ENCODE measurements at places on chromosomes 2 and 18.

DNA sequence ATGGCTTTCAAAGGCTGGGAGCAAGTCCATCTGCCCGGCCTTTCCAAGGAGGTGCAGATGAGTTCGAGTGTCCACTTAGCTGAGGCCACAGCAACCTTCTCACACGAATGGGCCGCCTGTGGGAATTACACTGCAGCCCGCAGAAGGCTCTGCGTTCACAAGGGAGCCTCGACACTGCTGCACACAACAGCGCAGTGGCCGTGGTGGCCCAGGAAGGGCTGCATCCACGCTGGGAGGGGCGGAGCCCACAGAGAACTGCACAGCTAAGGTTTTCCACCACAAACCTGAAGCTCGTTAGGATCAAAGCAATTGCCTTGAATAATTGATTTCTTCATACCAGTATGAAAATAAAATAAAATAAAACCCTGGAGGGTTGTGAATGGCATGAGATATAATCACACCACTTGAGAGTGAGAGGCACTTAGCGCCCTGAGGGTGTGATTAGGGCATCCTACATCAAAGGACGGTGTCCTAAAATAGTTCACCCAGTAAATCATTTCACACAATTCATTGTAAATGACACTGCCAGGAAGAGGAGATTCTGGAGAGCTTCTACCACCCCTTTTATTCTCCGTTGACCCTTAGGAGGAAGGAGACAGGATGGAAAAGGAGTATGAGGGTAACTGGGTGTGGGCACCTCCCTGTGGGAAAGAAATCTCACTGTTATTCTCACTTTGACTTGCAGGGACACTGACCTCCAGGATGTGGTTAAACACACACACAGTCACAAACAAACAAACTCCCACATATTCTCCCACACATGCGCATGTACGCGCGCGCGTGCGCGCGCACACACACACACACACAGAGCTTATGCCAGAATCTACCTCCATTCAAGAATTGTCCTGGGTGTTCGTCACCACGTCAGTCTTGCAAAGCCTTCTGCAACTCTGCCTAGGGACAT lies 256.6 kb upstream of the ID2 start:
- no peak for DNase-seq

- no peak for DNase-seq
Measured at GRCh38 chr2:207229161-207229560, 63.4 kb upstream of the KLF7 start.

DNA sequence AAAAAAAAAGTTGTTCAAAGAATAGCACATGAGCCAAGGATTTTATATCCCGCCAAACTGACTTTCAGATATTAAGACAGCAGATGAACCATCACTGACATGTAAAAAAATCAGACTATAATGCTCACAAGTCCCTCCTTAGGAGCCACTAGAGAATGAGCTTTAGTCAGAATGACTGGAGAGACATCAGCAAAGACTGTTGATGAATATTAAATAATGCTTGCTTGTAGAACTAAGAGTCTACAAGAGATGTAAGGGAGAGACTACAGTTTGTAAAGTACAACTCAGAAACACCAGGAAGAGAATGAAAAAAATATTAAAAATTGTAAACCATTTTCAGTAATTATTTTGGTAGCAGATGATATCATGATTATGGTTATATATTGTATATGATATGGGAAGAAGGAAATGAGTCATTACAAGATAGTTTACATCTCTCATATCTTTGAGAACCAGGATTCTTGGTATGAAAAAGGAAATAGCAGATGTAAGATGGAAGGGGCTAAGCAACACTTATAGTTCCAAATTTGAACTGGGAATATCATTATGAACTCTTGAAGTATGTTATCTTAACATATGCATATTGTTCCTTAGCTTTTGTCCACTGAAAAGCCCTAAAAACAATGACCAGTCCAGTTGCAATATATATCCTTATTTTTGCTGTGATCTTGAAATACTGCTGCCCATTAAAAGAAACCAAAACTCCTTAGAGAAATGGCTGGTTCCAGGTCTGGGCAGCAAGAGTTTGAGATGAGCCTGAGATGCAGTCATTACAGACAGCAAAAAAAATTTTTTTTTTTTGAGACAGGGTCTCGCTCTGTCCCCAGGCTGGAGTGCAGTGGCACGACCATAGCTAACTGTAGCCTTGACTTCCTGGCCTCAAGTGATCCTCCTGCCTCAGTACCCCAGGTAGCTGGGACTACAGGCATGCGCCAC lies 55.7 kb downstream of the PTPN2 start:
- DNase-seq = no peak

DNA sequence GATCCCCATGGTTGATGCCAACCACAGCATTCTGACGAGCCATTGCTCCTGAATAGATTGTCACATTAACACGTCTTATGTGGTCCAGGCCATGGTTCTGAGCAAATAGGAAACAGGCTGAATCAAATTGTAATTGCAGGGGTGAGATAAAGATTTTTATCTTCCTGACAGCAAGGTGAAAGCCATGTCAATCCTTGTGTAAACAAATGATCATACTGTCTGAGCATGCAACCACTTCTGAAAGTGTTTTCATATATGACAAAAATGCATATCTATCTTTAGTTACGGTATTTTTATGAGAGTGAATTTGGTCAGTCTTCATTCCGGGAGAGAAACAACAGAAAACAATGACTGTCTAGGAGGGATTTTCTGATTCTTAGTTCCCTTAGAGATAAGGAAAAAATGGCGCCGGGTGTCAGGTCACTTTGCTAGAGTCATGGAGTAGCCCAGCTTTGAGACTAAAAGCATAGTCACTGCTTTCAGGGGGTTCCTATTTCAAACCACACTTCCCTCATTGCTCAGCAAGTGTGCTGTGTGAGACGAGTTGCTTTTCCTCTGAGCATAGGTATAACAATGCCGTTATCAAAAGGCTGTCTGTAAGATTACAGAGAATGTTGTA lies 958.9 kb downstream of the DCDC2C start:
- no peak for DNase-seq

DNA sequence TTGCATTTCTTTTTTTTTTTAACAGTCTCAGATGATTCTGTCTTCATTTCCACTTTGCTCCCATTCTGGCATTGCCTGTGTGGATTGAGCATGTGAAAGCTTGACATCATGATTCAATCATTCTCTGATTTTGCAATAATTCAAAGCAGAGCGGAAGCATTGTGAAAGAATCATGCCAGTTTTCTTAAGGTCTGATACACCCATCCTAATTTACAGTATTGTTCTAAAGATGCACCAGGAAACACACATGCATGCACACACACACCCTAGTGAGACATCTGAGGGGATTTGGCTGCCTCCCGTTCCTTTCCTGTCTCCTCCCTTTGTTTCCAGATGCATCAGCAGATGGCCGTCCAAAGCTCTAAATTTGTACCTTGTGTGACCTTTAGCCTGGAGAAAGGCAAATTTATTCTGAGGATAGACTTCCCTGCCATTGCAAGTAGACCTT lies 97.3 kb downstream of the FMNL2 start:
- DNase-seq = no peak

- DNase-seq = no peak
Measured at GRCh38 chr18:68316636-68317035, 398.3 kb downstream of the TMX3 start.

DNA sequence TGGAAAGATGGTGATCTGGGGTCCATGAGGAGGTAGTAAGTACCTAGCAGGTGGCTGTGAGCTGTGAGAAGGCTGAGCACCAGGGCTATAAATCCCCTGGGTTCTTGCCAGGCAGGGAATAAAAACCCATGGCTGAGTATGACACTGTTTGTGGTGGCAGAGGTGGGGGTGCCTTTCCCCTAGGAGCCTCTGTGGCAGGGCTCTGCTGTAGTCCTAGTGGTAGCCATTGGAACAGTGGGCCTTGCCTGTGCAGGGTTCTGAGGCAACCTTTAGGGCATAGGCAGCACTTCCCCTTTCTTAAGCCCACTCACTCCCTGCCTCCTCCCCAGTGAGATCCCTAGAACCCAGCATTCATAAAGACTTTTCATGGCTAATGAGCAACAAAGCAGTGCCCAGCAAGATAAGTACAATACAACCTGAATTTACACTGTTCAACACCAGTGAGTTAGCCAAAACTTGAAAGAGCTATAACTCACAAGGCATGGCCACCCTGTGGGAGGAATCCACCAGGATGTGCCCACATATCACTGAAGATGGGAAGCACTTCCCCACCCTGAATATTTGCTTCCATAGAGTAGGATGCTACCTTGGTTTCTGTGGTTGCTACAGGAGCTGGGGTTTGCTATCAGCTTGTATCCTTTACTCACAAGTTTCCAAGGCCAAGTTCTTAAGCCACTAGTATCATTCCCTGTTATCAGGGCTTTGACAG lies 100.9 kb upstream of the NEUROD1 start:
- no peak for DNase-seq

- no peak for DNase-seq
Measured at GRCh38 chr2:35864141-35864540, 491.4 kb upstream of the CRIM1 start.
